ENCODE measurements at places on chromosomes 2 and 18. TPM values are rescaled to one million over a fixed set of nuclear protein-coding genes. Genes with fewer than 3 reads are reported as not detected.

- no peak for DNase-seq
Measured at GRCh38 chr2:98664323-98664722, 55.9 kb downstream of the UNC50 start.

DNA sequence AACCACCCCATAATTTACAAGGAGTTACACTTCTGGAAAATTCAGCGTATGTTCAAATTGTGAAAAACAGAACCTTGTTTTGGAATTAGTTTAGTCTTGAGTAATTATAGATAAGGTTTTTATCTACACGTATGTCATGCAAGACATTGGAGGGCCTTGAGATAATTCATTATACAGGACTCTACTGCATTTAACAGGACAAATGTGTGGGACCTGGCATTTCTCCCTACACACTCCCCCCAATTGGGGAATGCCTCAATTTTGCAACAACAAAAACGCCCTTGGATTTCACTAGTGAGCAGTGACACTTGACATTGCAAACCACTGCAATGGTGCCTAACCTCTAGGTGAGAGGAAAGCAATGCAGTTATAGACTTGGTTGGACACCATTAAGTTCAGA lies 11.4 kb downstream of the SLC1A4 start:
- no peak for DNase-seq

- no peak for DNase-seq
Measured at GRCh38 chr2:139850254-139850890, 1070.2 kb upstream of the NXPH2 start.

DNA sequence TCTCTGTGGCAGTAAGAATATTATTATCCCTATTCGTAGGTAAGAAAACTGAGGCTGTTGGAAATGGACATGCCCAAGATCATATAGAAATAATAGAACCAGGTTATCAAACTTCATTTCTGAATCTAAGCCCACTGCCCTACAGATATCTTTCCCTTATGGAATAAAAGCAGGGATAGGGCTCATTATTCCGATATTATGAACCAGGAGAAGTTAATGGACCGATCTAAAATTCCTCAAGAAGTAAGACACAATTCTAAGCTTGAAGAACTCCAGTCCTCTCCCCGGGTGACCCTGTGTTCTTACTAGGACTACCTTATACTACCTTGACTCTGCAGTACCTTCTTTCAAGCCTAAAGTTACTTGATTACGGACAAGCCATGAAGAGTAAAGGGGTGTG lies 8.4 kb upstream of the MYCN start:
- DNase-seq = no peak

DNA sequence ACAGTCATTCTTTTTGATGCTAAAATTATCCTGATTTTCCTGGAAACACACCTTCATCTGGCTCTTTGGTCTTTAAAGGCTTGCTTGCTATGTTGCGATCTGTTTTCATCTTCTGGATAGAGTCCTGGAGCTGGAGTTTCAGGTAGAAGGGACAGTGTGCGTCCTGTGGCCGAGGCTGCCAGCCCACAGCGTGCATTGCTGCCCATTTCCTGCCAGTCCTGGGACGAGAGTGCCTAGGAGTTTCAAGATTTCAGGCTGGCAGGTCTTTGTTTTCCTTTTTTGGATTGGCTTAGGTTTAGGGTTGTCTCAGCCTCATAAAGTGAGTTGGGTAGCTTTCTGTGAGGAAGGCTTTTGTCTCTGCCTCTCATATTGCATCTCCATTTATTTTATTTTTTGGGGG lies 14.5 kb downstream of the DGKD start:
- DNase-seq = no peak

GRCh38 chr18:34661464-34662087 lies 48.5 kb upstream of the DTNA start:
- DNase-seq = peak; percentile 54

DNA sequence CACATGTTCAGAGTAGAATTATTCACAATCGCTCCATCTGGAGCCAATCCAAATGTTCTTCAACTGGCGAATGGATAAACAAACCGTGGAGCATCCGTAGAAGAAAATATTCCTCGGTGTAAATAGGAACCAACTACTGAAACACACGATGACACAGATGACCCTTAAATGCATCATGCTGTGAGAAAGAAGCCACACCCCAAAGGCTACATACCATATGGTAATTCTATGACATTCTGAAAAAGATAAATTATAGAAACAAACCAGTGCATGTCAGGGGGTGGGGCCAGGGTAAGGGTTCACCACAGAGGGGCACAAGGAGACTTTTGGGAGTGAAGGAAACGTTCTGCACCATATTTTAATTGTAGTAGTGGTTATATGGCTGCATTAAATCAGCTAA lies 312.2 kb upstream of the SMIM21 start:
- DNase-seq = no peak

- DNase-seq = no peak
Measured at GRCh38 chr2:236221798-236222197, 42.4 kb downstream of the ASB18 start.

- DNase-seq = no peak
Measured at GRCh38 chr2:115369400-115369799, 927.0 kb downstream of the DPP10 start.

- DNase-seq = no peak
Measured at GRCh38 chr2:31372097-31372496, 42.4 kb downstream of the XDH start.

- no peak for DNase-seq
Measured at GRCh38 chr18:69064063-69064462, 266.2 kb downstream of the CCDC102B start.

DNA sequence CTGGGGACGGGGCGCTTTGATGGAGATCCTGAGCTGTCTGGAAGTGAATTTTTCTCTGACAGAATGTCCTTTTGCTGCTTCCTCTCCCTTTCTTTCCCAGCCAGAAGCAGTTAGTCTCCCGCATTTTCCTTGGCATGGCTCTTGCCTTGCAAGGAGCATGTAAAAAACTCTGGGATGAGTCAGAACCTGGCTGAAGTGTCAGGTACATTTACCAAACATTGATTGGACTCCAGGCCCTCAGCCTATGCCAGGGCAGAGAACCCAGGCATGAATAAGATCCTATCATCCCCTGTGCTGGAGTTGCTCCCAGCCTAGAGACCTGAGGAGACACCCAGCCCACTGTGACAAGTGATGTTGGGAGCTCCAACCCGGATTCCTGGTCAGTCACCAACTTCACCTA lies 21.6 kb downstream of the STON1 start:
- no peak for DNase-seq

- no peak for DNase-seq
Measured at GRCh38 chr2:225742487-225742886, 343.0 kb downstream of the NYAP2 start.

DNA sequence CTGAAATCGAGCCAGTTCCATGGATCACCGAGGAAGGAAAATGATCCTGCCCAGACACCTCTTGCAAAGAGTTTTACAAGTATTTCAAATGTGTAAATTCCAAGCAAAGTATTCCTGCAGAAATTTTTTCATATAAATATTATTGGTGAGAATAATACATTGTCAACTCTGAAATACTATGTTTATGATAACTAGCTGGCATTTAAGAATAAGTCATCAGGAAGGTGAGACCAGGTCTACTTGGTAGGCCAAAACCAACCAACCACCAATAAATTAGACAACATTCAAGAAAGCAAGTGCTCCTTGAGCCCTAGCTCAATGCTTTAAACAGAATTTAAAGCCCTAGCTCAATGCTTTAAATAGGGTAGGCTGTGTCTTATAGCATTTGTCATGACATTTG lies 21.7 kb downstream of the SCN7A start:
- DNase-seq = no peak

- no peak for DNase-seq
Measured at GRCh38 chr2:156908825-156909224, 348.7 kb upstream of the GALNT5 start.

- DNase-seq = no peak
Measured at GRCh38 chr2:201452922-201453643, 1.5 kb downstream of the STRADB start.

DNA sequence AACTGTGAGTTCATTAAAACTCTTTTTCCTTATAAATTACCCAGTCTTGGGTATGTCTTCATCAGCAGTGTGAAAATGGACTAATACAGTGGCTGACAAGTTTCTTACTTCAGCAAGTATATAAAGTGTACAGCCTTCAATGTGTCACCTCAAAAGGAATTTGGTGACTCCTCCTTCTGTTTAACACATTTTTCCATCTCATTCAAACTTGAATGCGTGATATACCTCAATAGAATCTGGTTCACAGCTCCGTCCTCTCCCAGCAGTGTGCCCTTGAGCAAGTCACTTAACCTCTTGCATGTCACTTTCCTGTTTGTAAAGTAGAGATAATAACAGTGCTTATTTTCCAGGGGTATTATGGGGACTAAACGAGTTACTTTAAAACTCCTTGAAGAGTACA lies 159.6 kb downstream of the CCBE1 start:
- DNase-seq = no peak

GRCh38 chr2:70029814-70030409 lies 57.4 kb upstream of the PCBP1 start:
- peak; percentile 13 for DNase-seq

DNA sequence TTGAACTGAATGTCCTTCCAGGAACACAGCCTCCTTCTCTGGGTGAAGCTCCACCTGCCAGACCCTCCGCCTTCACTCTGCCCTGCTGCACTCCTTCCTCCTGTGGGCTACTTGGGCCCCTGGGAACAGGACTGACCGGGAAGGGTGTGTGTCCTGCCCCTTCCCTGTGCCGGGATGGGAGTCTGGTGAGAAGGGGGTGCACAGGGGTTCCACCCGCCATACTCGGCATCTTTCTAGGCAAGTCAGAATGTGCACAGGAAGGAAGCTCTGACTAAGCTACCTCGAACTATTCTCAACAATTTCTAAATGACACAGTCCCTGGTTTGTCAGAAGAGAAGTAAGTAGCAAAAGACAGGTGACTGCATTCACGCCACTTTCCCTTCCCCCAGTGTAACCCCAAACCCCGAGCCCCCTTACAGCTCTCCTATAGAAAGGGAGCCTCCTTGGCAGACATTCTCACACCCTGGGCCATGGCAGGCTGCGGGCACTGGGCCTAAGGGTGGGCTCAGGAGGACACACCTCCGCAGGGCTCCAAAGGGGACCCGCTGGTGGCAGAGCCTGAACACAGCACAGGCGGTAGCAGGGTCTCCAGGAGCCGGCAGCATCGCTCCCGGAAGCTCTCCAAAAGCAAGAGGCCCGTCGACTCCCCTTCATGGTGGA lies 184.1 kb downstream of the HDAC4 start:
- peak; percentile 53 for DNase-seq

DNA sequence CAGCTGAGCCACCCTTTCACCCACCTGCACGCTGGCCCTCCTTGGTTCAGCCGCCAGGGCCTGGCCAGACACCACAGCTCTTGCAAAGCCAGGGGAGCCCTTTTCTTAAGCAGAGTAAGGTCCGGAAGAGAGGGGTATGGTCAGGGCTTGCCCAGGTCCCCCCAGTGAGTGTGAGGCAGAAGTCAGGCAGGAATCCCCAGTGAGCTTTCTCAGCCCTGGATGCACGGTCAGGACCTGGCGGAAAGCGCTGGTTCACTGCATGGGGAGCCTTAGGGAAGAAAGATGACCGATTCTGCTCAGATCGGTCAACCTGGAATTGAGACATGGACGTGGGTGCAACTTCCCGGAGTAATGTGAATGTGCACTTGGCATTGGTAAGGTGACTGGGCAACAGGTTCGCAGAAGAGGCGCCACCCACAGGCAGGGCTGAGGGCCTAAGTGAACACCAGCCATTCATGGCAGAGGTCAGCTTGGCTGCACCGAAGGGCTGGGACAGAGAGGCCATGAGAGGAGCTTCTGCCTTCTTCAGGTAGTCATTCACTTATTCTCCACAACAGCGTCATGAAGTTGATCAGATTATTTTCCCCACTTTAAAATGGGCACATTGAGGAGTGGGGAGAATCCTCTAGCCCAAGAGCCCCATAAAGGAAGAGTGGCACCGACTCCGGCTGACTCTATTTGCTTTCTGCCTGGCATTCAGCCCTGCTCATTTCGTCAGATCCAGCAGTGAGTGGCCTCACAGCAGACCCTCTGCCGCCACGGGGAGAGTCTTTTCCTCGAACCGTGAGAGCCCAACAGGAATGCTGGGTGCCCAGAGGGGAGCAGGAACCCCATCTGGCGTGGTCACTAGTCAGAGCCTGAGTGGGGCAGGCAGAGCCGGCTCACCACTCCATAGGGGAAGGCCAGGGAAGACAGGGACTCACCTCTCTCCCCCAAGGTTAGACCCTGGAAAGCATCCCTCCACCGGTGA lies 35.8 kb downstream of the SCTR start:
- no peak for DNase-seq

DNA sequence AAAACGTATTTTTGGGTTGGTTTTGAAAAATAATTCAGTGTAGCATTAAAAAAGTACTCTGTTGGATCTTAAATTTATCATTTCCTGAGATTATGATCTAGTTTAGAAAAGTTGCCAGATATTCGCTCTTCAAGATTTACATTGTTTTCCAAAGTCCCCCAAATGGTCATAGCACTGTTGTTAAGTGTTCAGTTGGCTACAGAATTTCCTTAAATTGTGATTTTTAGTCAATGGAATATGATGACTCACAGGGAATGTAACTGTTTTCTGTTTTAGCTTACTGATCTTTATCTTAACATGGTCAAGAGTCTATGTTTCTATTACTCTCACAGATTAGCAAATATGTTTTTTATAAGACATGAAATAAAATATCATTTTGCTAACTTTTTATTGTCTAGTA lies 23.2 kb downstream of the PLCL1 start:
- peak; percentile 41 for DNase-seq

DNA sequence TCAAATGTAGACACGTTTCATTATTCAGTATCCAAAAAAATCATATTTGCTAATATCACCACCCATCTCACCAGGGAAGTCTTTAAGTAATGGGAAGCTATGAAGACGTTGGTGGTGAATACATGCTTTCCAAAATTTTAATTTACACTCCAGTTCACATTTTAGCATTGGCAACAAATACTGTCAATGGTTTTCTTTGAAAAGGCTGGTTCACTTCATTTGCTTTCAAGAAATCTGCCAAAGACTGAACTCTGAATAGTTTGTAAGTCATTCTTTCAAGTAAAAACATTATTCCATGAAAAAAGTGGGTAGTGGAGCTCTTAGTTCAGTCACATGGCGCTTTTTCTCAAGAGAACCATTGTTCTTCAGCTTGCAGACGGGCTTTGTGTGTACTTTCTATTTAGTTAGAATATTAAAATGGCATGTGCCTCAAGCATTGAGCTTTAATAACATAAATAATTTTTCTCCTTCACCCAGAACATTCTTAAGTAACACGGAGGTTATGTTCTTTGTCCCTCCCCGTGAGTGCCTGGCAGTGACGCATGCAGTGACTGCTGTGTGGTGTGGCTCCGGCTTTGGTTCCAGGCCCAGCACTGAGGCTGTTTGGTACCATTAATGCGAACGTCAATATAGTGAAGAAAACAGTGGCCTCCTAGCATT lies 300.0 kb upstream of the HDAC4 start:
- DNase-seq = no peak

The CPO gene
- total RNA-seq = not detected

The IL37 gene
- not detected for total RNA-seq

The NEB gene
- 0.99 TPM for total RNA-seq

The PSMA8 gene
- not detected for total RNA-seq

The SMYD1 gene
- not detected for total RNA-seq

The SPDYA gene
- 0.20 TPM for total RNA-seq

The ATP6V1B1 gene
- total RNA-seq = not detected

The SLC9A4 gene
- total RNA-seq = not detected
